HT1080 (cell line): ENCODE measurements at places on chromosomes 1 and 21. TPM values are rescaled to one million over a fixed set of nuclear protein-coding genes. Genes with fewer than 3 reads are reported as not detected.

The MTARC2 gene
- 1.5 and 2.7 TPM in 2 replicates for total RNA-seq

The MAP3K7CL gene
- 3.5 and 5.6 TPM in 2 replicates for total RNA-seq

The LAMC1 gene
- 130 and 139 TPM in 2 replicates for total RNA-seq

The NR0B2 gene
- total RNA-seq, result not detected in 2 replicates

The VHLL gene
- not detected in 2 replicates for total RNA-seq
